ENCODE measurements at places on chromosomes 6 and 20.

DNA sequence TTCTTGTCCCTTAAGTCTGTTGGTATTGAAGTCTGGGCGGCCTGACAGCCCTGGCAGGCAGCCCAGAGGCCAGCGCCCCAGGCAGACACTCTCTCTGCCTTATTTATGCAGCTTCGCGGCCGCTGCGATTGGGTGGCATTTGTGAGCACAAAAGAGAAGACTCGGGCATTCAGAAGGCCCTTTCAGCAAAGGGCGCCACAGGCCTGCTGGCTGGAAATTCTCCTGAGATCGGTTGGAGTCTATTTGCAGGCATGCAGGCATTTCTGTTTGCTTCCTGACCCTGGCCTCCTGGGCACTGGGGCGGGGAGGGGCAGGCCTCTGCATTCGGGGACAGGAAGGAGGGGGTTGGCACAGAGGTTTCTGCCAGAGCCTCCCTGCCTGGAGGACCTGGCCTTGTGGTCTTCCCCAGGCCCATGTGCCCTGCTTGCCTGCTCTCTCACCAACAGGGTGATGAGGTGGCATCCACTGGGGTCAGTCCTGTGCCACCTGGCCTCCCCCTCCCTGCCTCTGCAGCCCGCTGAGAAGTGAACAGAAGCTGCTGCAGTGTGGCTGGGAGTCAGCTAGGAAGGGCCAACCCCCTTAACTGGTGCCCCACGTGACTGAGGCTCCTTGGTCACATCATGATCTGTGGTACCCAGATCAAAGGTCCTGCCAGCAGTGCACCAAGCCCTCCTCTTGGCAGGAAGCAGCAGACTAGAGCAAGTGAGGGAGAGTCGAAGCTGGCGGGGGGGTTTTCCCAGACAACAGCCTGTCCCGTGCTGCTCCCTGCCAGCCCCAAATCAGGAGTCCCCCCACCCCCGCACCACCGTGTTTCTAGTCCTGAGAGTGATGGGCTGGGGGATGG lies 16.6 kb upstream of the CCDC167 start:
- peak; percentile 82 for DNase-seq

DNA sequence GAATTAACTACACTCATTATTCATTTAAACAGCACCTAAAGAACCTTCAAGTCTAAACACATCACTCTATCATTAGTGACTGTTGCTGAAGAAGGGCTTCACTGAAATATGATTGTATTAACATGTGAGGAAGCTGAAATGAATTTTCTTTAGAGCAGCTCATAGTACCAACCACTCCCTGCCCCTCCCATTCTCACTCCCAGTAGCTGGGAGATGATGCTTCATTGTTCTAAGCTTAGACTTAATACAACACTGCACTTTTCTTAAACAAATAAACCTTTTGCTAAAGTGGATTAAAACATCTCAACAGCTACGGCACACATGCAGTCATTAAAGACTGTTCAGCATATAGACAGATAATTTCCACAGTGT lies 63.1 kb downstream of the ATXN1 start:
- no peak for DNase-seq

DNA sequence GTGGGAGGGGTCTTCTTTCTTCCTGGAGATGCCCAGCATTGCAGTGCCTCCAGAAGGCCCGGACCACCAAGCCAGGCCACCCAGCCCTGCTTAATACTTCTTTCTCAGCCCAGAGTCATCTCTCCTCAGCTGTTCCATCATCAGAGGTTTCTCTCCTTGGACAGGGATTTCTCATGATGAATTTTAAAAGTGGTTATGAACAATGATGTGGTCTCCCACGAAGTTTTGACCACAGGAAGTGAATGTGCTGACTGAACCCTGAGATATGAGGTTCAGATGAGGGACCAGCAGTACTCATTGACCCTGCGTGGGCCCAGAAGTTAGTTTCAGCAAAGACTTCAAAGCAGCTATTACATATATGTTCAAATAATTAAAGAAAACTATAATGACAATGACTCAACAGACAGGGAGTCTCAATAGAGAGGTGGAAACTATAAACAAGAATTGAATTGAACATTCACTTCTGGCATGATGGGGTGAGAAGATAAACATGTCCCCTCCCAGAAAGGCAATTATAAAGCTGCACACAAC lies 114.5 kb upstream of the SLC22A16 start:
- no peak for DNase-seq

- DNase-seq, result no peak
These were observed 41.9 kb downstream of the SYCP2 start for GRCh38 chr20:59891581-59891980.

GRCh38 chr6:45387236-45387635 lies 9.5 kb upstream of the SUPT3H start:
- no peak for DNase-seq

- no peak for DNase-seq
These were observed 198.9 kb downstream of the MTFR2 start for GRCh38 chr6:136051140-136051775.

GRCh38 chr6:169287675-169288074 lies 34.0 kb upstream of the THBS2 start:
- no peak for DNase-seq

- no peak for DNase-seq
These were observed 6.6 kb downstream of the RNASET2 start for GRCh38 chr6:166949528-166950442.

- DNase-seq, result no peak
These were observed 16.7 kb downstream of the RPP21 start for GRCh38 chr6:30361661-30362060.
